LHCN-M2 (cell line): ENCODE measurements at places on chromosomes 12 and 14. TPM values are rescaled to one million over a fixed set of nuclear protein-coding genes. Genes with fewer than 3 reads are reported as not detected.

DNA sequence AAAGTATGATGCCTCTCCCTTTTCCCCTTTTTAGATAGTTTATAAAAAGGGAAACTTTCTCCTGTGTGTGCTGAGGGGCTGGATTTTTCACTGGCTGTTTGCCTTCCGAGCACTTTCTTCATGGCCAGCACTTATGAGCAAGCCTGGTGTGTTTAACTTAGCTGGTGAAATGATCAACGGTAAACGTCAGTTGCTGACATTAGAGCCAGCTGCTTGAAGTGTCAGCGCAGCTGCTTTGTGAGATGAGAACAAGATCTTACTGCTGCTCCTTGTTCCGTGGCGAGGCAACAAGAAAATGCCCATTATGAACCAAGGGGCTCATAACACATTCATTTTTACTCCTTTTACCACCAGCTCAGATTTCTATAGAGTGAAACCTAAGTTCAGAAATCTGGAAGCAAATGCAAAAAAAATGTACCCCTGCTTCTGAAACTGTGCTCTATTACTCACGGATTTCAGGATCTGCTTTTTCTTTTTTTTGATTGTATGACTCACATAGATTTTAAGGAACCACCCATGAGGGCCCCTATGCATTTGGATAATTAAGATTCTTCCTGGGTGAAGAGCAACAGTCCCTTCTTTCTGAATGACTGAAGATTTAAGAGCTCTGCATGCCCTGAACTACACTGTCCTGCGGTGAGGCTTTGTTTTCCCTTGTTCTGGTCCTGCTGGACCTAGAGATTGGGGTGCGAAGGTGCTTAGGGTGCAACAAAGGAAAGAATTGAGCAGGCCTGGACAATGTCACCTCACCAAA lies 74.3 kb upstream of the CPM start:
- DNase-seq: peak; percentile 97

DNA sequence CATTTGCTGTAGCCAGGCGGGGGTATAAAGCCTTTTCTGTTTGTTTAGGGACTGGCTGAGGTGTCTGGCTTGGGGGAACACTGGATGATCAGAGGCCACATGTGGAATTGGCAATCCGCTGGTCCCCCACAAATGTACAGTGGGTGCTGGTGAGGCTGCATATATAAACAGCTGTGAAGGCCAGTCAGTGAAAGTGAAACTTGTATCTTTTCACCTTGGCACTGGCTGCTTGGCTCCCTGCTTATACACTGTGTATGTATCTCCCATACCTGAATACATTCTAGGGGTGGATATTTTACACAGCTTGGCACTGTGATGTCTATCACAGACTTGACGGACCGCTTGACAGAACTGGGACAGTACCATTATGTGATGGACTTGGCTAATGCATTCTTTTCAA lies 246.8 kb upstream of the AVPR1A start:
- no peak for DNase-seq

DNA sequence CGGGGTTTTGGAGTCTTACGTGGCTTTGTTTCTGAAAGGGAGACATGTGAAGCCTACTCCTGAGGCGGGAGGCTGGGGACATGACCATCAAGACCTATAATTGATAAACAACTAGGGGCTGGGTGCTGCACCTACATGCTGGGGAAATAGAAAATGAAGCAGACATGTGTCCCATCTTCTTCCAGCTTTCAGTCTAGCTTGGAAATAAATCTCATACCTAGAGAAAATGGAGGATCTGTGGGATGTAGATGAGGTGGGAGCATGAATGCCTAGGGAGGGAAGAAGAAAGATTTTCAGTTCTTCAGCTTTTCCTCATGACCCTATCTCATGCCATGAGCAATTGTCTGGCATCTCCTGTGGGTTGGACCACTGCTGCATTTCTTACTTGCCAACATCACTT lies 22.1 kb downstream of the EMP1 start:
- no peak for DNase-seq

The LTBP2 gene
- total RNA-seq: 151 and 211 TPM in 2 replicates

GRCh38 chr14:70962935-70963334 lies 55.7 kb downstream of the PCNX1 start:
- no peak for DNase-seq

- DNase-seq: no peak
Measured at GRCh38 chr14:100359881-100360280, 36.7 kb downstream of the SLC25A47 start.

DNA sequence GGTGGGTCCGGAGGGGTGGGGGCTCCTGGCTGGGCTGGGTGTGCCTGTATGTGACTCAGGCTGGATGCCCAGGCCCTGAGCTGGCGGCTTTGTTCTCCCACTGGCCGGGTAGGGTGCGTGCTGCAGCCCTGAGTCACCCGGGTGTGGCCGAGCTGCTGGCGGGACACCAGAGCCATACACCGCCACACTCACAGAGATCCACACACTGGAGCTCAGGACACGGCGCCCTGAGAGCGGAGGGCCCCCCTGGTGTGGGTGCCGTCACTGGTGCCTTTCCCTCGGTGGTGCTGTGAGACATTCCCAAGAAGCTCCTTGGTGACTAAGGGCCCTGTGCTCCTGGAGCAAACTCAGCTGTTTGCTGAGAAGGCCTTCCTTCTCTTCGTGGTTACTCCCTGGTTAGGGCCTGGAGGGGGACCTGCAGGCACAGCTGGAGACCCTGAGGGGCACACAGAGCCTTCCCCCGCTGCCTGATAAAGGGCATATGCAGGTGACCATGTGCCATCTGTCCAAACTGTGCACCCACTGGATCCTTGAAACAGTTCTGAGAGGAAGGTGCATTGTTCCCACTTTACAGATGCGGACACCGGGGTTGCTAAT lies 44.3 kb downstream of the KRT80 start:
- DNase-seq: peak; percentile 99

The RARG gene
- 16.9 and 17.1 TPM in 2 replicates for total RNA-seq

GRCh38 chr12:7093486-7093885 lies 1.2 kb upstream of the C1R start:
- DNase-seq: no peak

DNA sequence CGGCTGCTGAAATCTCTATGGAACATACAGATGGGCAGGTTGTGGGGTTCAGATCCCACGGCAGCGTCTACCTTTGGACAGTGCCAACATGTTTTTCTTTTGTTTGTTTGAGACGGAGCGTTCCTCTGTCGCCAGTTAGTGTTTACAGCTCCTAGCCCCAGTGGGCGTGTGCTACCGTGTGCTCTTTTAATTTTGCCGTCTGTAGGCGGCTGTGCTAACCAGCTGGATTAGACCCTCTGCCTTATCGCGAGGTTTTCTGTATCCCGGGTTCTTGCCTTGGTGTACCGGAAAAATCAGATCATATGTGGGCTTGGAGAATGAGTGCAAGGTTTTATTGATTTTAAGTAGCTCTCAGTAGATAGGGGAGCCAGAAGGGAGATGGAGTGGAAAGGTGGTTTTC lies 9.8 kb upstream of the GALNT6 start:
- no peak for DNase-seq

DNA sequence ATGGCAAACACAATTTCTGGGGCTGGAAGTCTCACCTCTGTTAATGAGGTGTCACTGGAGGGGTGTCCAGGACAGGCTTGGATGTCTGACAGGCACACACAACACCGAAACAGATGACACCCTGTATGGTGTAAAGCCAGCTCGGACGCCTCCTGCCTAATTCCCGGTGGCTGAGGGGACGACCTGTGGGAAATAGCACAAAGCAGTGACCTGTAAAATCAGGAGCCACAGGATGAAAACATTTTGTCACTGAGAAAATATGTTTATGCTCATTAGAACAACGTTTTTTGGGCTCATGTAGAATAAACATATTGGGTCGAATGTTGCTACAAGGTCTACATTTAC lies 285.0 kb upstream of the RTL1 start:
- DNase-seq: no peak

- peak; percentile 79 for DNase-seq
Measured at GRCh38 chr12:124651516-124652273, 84.3 kb upstream of the NCOR2 start.

The GALNT8 gene
- not detected in 2 replicates for total RNA-seq

The SLCO1B1 gene
- total RNA-seq: not detected in 2 replicates

DNA sequence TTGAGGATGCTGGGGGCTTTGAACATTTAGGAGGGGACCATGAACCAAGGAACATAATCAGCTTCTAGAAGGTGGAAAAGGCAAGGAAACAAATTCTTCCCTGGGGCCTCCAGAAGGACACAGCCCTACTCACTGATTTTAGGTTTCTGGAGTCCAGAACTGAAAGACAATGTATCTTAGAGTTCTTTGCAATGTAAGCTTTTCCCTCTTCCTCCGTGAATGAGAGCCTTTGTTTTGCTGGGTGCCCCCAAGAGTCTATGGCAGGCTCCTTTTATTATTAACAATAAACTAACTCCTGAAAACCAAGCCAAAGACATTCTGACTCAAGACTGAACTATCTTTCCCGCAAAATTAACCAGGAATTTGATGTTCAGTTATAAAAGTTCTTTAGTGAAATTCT lies 204.1 kb downstream of the STXBP6 start:
- no peak for DNase-seq

DNA sequence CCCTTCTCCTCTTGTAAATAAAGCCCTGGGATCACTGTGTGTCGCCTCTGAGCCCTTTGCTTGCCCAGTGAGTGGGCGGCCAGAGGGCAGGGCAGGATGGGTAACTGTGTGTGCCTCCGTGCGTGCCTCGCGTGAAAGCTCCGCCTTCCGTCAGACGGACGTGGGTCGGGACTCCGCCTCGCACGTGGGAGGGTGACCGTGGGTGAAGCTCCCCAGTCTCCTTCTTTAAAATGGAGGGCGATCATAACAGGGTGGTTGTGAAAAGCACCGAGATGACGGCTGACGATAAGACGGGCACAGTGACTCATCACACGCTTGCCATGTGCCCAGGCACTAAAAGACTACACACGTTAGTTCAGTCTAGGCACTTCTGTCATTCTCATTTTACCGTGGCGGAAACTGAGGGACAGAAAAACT lies 9.2 kb downstream of the PHB2 start:
- DNase-seq: peak; percentile 78

DNA sequence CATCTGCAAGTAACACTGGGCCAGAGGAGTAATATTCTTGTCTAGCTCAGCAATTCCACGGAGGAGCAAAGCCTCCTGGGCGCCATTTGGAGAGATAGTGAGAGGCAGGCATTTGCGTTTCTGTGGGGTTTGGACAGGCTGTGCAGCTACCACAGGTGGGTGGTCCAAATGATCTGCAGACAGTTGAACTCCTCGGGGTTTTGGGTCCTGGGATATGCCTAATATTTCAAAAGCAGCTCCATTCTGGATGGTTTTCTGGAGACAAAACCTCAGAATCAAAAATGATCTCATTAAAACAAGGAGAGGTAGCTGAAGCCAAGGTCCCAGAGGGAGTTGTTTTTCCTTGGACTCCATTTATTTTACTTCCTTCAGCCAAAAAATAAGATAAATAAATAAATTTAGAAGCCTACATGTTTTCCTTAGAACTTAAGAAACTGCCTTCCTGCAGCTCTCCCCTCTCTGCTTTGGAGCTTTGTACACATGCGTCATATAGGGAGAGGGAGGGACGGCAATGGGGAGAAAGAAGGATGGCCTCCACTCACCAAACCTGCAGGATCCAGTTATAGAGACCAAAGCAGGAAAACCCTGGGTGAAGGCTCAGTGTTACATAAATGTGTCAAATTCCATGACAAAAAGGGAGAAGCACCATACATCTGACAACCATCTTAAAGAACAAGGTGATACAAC lies 227.3 kb upstream of the DAAM1 start:
- DNase-seq: no peak

The PRMT5 gene
- total RNA-seq: 51.7 and 66.0 TPM in 2 replicates
